Activated naive CD4-positive, alpha-beta T cell treated with anti-CD3 and anti-CD28 coated beads, Interleukin-2, amount 10 ng/mL, durations not matched to agents 7 days and 5 days (primary cell): ENCODE measurements at places on chromosomes 6 and 20.

DNA sequence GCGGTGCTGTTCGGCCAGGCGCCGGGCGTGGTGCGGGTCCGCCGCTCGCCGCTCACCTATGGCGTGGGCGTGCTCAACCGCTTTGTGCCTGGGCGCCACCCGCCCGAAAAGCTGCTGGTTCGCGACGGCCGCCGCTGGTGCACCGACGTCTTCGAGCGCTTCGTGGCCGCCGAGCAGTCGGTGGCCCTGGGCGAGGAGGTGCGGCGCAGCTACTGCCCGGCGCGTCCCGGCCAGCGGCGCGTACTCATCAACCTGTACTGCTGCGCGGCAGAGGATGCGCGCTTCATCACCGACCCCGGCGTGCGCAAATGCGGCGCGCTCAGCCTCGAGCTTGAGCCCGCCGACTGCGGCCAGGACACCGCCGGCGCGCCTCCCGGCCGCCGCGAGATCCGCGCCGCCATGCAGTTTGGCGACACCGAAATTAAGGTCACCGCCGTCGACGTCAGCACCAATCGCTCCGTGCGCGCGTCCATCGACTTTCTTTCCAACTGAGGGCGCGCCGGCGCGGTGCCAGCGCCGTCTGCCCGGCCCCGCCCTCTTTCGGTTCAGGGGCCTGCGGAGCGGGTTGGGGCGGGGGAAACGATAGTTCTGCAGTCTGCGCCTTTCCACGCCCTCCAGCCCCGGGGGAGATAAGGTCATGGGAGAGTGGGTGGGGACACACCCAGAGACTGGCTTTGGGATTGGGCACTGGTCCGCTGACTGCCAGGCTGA, 15.7 kb downstream of the ADISSP start:
- DNase-seq, result peak; percentile 71

GRCh38 chr20:52420805-52421204, 229.2 kb upstream of the ZFP64 start:
- DNase-seq, result no peak

DNA sequence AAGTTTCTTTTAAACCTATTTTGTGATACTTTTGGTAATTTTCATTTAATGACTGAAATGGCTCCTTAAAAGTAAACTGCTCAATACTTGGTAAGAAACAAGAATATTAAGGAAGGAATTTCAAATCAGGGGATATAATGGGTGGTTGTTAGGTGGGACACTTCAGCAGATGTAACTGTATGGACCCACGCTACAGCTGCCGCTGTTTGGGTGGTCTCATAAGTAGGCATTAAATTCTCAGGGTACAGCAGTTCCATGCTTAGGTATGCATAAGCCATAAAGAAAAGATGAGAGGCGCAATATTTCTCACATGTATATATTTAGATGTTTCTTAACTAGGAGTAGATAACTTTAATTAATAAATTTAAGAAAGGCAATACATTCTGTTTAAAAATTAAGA, 35.0 kb downstream of the COL19A1 start:
- no peak for DNase-seq

DNA sequence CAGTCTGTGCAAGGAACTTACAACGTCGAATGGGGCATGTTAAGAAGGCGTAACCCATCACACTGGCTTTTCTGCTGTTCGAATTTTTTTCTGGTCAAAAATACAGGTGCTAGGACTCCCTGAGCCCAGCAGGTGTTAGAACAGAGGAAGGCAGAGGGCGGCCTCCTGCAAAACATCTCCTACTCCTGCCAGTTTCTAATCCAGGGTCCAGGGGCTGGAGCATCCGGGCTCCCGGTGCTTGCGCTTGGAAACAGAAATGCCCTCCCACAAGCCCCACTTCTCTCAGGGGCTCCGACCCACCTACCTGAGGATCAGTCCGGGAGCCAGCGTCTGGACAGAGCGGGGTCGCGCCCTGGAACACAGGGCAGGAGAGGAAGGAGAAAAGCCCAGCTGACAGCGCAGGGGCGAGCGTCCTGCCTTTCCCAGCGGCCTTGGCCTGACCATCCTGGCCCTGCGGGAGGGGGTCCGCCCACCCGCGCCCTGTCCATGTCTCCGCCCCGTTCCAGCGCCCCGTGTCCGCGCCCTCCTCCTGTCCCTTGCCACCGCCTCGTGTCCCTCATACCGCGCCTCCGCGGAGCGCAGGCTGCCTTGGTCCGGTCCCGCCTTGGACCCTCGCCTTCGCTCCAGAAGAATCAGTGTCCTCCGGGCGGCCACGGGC, 14.8 kb upstream of the LPA start:
- DNase-seq, result no peak

GRCh38 chr6:3128356-3129108, 10.0 kb downstream of the BPHL start:
- no peak for DNase-seq

DNA sequence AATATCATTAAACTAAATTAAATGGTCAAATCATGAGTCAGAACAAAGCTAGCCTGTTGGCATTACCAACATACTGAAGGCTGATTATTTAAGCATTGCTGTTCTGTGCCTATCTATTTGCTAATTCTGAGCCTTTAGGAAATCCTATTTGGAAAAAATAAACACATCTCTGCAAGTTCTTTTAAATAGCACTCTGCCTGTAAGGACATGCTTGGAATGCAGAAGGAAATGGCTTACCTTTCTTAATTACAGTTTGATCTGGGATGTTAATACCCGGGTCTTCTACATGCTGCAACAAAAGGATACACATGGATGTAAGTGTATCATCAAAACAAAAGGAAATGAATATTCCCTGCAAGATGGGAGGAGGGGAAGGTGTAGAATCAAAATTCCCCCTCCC, 8.3 kb downstream of the TFAP2A start:
- DNase-seq, result no peak

- DNase-seq, result no peak
Observed at GRCh38 chr6:99905209-99906106, 88.6 kb downstream of the MCHR2 start.

DNA sequence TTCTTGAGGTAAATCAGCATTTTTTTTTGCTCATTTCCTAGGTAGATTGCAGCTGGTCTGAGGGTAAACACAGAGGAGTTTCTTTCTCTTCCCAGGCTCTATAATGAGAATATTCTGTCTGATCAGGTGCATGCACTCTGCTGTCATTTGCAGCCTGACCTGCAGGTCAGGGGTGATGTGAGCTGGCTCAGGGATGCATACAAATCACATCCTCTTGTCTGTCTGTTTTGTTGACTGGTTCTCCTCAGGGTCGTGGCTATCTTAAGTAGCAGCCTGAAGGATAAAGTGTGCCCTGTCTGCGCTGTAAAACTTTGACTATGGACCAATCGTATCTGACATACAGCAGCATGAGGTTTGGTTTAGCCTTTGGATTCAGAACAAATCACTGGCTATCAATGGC, 183.4 kb upstream of the POU3F2 start:
- no peak for DNase-seq

DNA sequence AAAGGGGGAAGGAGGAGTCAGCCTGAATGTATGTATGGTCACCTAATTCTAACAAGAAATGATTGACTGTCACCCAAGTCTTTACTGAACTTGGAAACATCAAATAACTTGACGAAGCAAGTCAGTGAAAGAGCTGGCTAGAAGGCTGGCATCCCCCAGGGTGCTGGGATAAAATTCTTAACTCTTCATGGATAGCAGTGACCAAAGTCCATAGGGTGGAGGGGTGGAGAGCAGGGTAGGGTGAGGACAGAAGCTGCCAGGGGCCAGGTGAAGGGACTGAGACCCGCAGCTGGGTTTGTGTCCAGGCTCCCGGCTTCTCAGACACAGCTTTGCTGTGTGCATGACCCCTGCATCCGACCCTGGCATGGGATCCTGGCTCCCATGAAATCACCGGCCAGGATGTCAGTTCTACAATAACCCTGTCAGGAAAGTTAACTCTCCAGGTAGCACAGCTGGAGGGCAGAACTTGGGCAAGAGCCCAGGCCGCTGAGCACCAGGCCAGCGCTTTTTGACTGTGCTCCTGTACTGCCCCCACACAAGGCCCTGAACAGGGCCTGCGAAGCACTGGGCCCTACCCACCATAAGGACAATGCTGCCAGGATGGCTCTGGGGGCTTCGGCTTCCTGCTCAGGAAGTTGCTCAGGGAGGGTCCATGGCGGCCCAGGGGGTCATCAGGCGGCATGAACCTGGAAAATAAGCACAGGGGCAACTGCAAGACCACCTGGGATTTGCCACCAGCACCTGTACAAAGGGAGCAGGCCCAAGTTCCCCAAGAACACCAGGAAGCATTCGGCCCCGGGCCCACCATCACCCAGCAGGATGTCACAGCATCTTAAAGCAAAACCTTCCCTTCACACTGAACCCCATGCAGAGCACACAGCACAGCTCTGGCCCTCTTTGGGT, 32.5 kb downstream of the ZC3H12D start:
- no peak for DNase-seq
